A549 treated with CpdA at 1 μM for 4 hours (cell line): ENCODE measurements at places on chromosomes 3 and 15. TPM values are rescaled to one million over a fixed set of nuclear protein-coding genes. Genes with fewer than 3 reads are reported as not detected.

INTS14 gene
- 43.6 to 50.1 TPM (median 45.0 TPM) in 5 replicates for total RNA-seq

FNDC3B gene
- 22.3 to 37.2 TPM (median 31.8 TPM) in 5 replicates for total RNA-seq

MCF2L2 gene
- 0.10 to 0.26 TPM (median 0.15 TPM) in 3 of 5 replicates, not detected in the others for total RNA-seq

CAND2 gene
- total RNA-seq = 0.31 to 0.50 TPM (median 0.37 TPM) in 5 replicates

RHOV gene
- 4.1 to 7.3 TPM (median 5.8 TPM) in 5 replicates for total RNA-seq

ZNF717 gene
- total RNA-seq = 2.5 to 3.9 TPM (median 3.0 TPM) in 5 replicates

MLF1 gene
- total RNA-seq = 20.6 to 27.3 TPM (median 24.1 TPM) in 5 replicates

TNIK gene
- total RNA-seq = 1.9 to 2.7 TPM (median 2.1 TPM) in 5 replicates

CD200 gene
- not detected in 5 replicates for total RNA-seq

TM4SF4 gene
- 29.3 to 43.4 TPM (median 35.2 TPM) in 5 replicates for total RNA-seq

BNC1 gene
- total RNA-seq = 0.29 to 0.52 TPM (median 0.50 TPM) in 5 replicates

RPL29 gene
- 1,289 to 1,406 TPM (median 1,382 TPM) in 5 replicates for total RNA-seq

LSAMP gene
- total RNA-seq = 0.06 to 0.30 TPM (median 0.08 TPM) in 5 replicates

MYRIP gene
- total RNA-seq = 0.03 to 0.07 TPM in 2 of 5 replicates, not detected in the others

SNUPN gene
- 31.5 to 35.0 TPM (median 33.5 TPM) in 5 replicates for total RNA-seq

CADPS gene
- total RNA-seq = not detected in 5 replicates

SLC22A13 gene
- total RNA-seq = 0.06 to 0.12 TPM (median 0.10 TPM) in 3 of 5 replicates, not detected in the others

CCR3 gene
- not detected in 5 replicates for total RNA-seq

GOLGA8O gene
- 0.21 to 0.50 TPM (median 0.29 TPM) in 5 replicates for total RNA-seq

ACKR2 gene
- total RNA-seq = 0.07 TPM in 1 of 5 replicates, not detected in the others

SUSD5 gene
- total RNA-seq = 3.2 to 4.3 TPM (median 3.5 TPM) in 5 replicates

GJD2 gene
- total RNA-seq = not detected in 5 replicates
